Thymus (tissue), 14 donors: ENCODE measurements at places on chromosomes 2 and 18.

GRCh38 chr18:711310-711656 lies 1.1 kb downstream of the ENOSF1 start:
- no peak for DNase-seq

GRCh38 chr2:69242651-69243051 lies 144.4 kb downstream of the GFPT1 start:
- no peak for DNase-seq

DNA sequence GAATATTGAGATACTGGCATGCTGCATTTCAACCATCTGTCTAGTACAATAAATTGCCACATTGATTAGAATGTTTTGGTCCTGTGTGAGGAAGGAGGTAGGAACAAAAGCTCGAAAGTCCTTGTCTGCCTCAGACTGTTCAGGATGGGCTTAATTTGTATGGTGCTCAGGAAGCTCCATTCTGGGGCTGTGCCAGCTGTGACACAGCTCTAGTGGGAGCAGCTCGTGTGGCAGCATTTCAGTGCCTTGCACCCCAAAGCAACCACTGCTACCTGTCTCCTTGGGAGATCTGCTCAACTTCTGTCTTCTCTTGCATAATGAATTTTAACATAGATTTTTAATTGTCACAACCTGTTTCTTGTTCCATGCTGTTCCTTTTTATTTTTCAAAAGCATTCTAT lies 144.4 kb upstream of the THUMPD2 start:
- no peak for DNase-seq

- no peak for DNase-seq
These were observed 69.1 kb downstream of the TWIST2 start for GRCh38 chr2:238916875-238917590.

DNA sequence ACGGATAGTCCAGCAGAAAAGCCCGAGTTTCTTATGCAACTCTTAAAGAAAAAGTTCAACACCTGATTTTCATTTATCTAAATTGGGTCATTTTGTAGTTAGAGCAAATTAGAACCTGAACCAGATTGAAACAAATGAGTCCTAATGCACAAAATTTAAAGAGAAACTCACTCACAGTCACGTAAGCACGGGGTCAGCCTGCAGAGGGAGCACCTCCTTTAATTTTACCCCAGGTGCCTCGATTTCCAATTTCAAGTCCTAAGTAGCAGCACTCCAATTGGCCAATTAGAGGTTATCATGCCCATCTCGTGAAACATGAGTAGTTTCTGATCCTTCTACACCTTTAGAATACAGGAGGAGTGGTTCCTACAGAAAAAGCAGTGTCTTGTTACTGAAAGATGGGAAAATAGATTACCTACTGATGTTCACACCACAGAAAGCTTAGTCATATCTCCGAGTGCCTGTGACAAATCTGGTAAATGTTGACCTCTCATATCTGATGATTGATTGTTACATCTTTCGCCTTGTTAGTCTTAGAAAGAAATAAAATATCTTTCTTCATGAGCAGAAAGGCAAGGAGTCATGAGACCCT lies 1929.8 kb upstream of the LRRTM1 start:
- DNase-seq = no peak

GRCh38 chr18:65587491-65587890 lies 163.3 kb upstream of the CDH7 start:
- DNase-seq = no peak

DNA sequence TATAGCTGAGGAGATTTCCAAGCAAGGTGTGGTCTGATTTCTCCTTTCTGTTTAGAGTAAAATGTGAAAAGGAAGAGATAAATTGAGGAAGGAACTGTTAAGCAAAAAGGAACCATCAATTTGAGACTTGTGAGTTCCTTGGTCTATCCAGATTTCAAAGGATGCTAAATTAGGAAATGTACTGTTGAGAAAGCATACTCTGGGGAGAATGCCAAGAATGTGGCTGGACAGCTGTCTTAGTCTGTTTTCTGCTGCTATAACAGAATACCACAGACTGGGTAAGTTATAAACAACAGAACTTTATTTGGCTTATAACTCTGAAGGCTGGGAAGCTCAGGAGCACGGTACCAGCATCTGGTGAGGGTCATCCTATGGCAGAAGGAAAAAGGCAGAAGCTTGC lies 1097.2 kb downstream of the TDRD15 start:
- no peak for DNase-seq
